NCI-H1930 (cell line): ENCODE measurements at places on chromosomes 12 and 14.

DNA sequence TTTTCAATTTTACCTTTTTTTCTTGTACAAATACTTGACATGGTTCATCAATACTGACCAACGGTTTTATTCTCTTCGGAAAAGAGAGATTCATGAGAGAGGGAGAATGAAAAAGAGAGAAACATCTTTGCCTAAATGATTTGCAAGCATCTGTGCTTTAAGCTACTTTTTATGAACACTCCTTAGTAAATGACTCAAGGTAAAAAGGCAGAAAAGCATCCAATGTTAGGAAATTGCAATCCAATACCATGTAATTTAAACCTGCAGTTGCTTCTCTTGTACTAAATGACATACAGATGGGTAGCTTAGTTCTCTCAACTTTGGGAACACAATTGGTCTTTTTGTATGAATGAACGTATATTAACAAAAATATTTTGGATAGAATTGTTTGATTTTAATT, 46.1 kb downstream of the MSRB3 start:
- no peak for DNase-seq

DNA sequence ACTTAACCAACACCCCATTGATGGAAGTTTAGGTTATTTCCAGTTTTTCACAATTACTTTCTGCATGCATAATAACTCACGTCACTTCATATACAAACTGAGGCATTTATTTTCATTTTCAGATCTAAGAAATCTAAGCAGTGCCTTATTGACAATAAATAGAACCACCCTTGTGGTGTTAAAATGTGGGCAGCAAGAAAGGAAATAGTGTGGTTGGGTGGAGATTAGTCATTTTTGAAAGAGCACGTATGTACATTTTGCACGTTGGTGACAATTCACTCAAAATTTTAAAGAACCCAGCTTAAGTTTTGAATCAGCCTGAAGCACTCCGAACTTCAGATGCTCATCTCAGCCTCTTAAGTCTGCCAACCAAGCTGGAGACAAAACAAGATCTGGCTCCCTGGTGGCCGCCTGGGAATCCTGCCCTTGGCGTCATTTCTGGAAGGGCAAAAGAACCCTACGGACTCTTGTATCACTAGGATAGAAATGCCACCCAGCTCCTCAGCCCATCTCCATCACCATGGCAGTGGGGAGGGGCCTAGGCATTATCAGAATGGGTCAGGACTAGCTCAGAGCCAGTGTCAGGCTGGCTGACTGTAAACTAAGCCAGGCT, 89.5 kb upstream of the BCL2L14 start:
- DNase-seq = no peak

DNA sequence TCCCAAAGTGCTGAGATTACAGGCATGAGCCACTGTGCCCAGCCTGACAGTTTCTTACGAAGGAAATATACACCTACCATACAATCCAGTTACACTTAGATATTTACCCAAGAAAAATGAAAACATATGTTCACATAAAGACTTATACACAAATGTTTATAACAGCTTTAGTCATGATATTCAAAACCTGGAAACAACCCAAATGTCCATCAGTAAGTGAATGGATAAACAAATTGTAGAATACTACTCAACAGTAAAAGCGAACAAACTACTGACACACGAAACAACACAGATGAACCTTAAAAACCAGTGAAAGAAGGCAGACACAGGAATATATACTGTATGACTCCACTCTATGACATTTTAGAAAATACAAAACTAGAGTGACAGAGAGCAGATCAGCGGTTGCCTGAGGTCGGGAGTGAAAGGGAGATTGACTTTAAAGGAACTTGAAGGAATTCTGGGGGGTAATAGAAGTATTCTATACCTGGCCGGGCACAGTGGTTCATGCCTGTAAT, 83.6 kb downstream of the SPRING1 start:
- DNase-seq = no peak

DNA sequence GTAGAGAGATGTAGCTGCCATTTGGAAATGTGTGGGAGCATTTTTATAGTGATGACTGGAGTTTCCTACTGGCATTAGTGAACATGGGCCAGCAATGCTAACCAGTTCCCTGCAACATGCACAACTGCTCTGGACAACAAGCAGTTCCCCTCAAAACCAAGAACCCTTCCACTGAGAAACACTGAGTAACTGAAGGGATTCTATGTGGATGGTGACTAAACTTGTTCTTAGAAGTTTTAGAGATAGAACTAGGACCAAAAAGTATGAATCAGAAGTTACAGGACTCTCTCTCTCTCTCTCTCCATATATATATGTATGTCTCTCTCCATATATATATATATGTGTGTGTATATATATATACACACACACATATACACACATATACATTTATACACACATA, 7.9 kb downstream of the SERPINA10 start:
- no peak for DNase-seq

- DNase-seq = no peak
These were observed 29.3 kb downstream of the DUSP16 start for GRCh38 chr12:12533238-12533829.

- no peak for DNase-seq
These were observed 47.2 kb downstream of the SMUG1 start for GRCh38 chr12:54141431-54142113.

DNA sequence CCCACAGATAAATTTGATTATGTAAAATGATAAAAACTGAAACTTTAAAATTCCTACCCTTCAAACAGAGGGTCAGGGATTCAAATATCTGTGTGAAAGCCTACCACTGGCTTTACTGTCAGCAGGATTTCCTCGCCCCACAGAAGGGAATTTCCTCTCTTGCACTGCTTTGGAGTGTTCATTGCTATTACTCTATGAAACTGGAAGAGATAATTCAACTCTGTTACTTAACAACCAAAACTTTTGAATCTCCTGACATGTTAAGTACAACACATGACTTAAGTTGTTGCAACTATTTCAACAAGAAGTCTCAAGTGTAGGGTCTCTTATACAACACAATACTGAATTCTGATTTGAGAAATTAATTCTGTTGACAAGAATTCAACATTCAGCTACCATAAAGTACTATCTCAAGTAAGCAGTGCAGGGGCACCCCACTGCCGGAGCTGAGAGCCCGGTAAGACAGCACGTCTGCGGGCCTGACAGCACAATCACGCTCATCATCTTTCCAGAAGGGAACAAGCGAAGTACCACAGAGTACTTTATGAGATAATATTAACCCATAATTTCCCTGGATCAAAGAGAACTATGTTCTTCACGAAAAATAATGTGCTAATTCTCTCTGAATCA, 22.9 kb downstream of the DICER1 start:
- no peak for DNase-seq

GRCh38 chr12:47841501-47841900, 21.8 kb upstream of the HDAC7 start:
- DNase-seq = no peak

- DNase-seq = no peak
These were observed 24.8 kb upstream of the PCED1B start for GRCh38 chr12:47054659-47055058.

DNA sequence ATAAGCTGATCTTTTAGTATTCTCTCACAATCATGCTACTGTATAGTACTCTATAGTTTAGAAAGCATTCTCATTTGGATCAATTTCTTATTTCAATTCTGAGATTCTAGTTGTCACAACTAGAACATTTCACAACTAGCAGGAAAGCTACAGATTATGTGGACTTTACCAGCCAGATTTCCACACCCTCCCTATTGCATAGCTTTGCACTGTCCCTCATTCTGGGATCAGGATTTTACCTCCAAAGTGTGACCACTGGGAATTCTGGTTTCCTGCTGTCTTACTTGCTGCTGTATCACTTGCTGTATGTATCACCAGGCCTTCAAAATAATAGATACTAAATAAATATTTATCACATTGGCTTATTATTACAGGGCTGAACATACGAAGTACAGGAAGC, 10.2 kb upstream of the PELI2 start:
- DNase-seq = no peak

DNA sequence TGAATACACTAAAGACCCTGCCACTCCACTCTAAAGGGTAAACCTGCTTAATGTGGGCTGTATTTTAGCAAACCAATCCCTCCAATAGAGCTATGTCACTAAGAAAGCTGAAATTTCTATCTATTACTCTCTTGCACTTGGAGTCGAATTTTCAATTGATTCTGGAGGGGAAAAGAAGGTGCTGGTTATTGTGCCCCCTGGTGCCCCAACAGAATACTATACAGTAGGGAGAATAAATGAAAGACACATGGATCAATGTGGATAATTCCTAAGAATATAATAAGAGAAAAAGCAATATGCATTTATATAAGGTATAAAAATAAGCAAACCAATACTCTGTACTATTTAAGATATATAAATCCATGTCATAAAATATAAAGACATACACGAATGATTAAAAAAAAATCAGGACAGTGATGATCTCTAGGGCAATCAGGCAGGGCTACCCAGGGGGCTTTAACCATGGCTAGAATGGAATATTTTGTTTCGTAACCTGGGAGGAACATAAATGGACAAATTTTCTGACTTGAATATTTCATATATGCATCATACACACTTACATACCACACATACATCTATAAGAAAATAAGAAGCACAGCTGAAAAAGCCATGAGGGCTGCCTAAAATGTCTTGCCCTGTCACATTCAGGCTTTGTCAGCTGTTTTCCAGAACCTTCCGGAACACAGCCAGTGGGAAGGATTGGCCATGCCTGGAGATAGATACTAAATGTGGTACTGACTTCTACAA, 54.4 kb downstream of the EFCAB11 start:
- no peak for DNase-seq

- no peak for DNase-seq
These were observed 159.9 kb downstream of the PDE3A start for GRCh38 chr12:20528208-20528607.

- DNase-seq = no peak
These were observed 95.5 kb upstream of the PDE3A start for GRCh38 chr12:20272801-20273200.

DNA sequence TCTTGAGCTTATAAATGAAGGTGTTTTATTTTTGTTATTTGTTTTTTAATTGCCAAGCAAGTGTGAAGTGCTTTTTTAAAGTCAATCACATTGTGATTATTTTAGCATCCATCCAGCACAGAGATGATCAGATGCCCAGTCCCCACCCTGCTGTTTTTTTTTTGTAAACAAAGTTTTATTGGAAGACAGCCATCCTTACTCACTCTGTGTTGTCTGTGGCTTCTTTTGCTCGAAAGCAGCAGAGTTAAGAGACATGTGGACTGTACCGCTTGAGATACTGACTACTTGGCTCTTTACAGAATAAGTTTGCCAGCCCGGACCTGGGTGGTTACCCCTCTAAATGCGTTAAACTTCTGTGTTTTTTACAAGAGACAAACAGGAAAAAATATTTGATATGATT, 30.9 kb upstream of the AMN start:
- no peak for DNase-seq

- DNase-seq = no peak
These were observed 3.2 kb downstream of the AGAP2 start for GRCh38 chr12:57735198-57735855.

DNA sequence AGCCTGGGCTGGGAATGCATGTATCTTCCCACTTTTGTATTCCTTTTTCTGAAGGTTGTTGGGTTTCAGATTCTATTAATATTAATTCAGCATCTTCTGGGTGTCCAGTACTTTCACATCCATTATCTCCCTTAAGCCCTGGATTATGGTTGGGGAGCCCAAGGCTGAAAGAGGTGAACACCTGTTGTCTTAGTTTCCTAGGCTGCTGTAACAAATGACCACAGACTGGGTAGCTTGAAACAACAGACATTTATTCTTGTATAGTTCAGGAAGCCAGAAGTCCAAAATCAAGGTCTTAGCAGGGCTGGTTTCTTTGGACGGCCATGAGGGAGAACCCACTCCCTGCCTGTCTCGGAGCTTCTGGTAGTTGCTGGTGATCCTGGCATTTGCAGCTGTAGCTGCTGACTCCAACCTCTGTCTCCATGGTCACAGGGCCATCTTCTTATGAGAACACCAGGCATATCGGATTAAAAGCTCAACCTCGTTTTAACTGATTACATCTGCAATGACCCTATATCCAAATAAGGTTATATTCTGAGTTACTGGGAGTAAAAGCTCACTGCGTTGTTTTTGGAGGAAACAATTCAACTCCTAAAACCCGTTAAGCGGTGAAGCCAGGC, 68.2 kb upstream of the CLMN start:
- DNase-seq = no peak

DNA sequence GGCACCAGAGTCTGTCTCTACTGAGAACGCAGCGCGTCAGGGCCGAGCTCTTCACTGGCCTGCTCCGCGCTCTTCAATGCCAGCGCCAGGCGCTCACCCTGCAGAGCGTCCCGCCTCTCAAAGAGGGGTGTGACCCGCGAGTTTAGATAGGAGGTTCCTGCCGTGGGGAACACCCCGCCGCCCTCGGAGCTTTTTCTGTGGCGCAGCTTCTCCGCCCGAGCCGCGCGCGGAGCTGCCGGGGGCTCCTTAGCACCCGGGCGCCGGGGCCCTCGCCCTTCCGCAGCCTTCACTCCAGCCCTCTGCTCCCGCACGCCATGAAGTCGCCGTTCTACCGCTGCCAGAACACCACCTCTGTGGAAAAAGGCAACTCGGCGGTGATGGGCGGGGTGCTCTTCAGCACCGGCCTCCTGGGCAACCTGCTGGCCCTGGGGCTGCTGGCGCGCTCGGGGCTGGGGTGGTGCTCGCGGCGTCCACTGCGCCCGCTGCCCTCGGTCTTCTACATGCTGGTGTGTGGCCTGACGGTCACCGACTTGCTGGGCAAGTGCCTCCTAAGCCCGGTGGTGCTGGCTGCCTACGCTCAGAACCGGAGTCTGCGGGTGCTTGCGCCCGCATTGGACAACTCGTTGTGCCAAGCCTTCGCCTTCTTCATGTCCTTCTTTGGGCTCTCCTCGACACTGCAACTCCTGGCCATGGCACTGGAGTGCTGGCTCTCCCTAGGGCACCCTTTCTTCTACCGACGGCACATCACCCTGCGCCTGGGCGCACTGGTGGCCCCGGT, at the start of gene PTGDR:
Gene PTGDR, plus strand, starts transcription at position 198 of the 778 bp plus-strand sequence. Its CDS starts 117 bp downstream, at position 315.
- no peak for DNase-seq

- DNase-seq = no peak
These were observed 13.1 kb upstream of the LTA4H start for GRCh38 chr12:96048393-96048969.

- DNase-seq = no peak
These were observed 1.2 kb downstream of the EDDM3B start for GRCh38 chr14:20769421-20769820.

- no peak for DNase-seq
These were observed 15.9 kb downstream of the PIK3C2G start for GRCh38 chr12:18277196-18277595.

GRCh38 chr12:103677341-103677740, 90.3 kb downstream of the STAB2 start:
- DNase-seq = no peak

- no peak for DNase-seq
These were observed 32.4 kb downstream of the FOXN3 start for GRCh38 chr14:89384636-89385035.

- no peak for DNase-seq
These were observed 582.7 kb downstream of the SLC6A15 start for GRCh38 chr12:84329938-84330337.

- DNase-seq = no peak
These were observed 54.5 kb upstream of the HECTD1 start for GRCh38 chr14:31261859-31262731.

- no peak for DNase-seq
These were observed 1.7 kb downstream of the ARHGAP9 start for GRCh38 chr12:57477710-57478681.

- no peak for DNase-seq
These were observed 83.6 kb upstream of the LHX5 start for GRCh38 chr12:113555226-113555625.

GRCh38 chr12:126734710-126735109, 1532.3 kb upstream of the TMEM132C start:
- DNase-seq = no peak
